Stimulated activated memory B cell treated with anti-CD40 and anti-IgM and Interleukin-4, amounts not matched to agents 10 μg/mL and 1 μg/mL and 100 μg/mL, for 72 hours (primary cell): ENCODE measurements at places on chromosomes 3 and 15.

DNA sequence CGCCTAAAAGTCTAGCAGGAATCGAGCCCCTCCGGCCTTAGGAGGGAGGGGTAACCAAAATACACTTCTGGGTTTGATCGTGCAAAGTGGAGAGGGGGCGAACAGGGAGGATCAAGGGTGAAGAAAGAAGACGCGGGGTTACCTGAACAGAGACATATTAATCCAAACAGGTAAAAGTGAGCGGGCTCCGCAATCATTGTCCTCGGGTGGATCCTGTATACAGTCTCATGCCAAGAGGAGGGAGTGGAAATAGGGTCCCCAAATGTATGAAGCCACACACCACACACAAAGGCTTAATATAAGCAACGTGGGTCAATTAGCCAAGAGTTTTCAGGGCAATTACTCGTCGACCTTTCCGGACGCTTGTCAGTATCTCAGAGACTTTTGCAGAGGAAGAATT is 749.5 kb downstream of the ROBO1 start:
- no peak for ATAC-seq

GRCh38 chr15:55277116-55277564 is 12.5 kb downstream of the RAB27A start:
- peak; percentile 84 for ATAC-seq

DNA sequence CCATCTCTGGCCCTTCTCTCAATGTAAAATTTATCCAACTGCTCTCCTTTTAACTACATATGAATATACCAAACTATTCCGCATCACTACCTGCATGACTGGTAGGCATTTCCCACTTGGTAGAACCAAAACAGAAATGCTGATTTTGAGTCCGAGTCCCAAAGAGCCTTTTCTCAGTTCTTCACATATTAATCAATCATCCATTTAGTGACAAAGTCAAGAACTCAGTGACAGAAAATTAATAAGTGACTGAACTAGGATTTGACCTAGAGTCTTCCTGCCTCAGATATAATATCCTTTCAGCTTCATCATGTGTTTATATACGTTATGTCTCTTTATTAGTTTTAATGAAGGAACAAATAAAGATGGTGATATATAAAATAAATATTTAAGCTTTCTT is 700.6 kb upstream of the GOLIM4 start:
- no peak for ATAC-seq

- ATAC-seq: no peak
Observed at GRCh38 chr3:45880725-45881077, 5.6 kb upstream of the CCR9 start.

DNA sequence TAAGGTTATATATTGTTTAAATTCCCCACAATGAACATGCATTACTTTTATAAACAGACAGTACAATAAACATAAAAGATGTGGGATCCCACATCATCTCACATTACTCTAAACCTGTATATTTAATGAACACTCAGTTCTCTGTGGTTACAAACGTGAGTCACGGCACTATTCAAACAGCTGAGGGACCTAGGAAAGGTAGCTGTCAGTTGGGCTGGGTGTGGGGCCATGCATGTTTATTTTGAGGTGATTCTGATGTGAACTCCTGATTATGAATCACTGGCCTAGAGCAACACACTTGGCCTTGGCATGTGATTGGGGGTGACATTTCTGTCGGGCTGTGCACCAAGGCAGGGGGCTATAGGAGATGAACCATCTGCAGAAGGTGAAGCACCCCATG is 147.6 kb upstream of the HACD2 start:
- ATAC-seq: no peak

DNA sequence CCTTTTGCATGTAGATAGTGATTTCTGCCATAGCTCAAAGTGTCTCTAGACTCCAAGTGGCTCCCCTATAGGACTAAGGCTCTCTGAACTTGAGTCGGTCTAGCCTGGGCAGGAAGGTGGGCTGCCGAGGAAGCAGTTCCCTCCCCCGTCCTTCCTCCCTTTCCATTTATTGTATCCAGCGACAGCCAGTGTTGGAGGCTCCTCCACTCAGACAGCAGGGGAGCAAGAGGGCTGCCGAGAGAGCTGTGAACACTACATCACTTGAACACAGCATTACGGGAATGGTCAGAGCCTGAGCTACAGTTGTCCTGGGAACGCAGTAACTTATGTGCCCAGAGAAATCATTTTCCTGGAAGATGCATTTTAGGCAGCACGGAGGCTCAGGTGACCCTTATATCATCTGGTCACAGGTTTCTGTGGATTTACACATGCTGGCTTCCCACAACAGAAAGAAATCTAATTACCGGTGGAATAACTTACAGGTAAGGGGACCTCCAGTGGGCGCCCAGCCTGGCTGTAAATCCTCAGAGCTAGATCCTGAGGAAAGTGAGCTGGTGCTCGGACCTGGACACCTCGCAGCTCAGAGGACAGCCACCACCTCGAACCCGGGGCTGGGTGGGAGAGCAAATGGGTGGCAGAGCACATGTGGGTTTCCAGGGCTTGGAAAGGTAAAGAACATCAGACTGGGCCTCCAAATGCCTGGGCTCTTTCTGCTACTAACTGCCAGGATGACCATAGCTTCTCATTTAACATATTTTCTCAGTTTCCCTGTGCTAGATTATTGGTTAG is 197.1 kb downstream of the UACA start:
- no peak for ATAC-seq

DNA sequence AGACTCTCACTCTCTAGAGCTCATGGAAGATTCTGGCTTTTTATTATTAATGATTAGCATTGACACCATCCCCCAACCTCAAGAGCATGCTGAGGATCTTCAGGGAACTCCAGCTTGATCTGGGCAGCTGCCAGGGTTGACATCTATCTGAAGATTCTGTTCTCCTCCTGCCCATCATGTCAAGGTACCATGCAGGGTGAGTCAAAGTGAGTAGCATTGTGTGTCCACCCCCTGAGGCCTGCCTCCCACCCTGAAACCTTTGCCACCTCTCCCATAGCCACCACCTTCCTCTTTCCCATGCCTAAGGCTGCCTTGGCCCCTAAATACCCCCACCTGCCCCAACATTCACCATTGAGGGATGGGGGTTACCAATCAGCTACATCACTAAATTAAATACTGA is 70.1 kb upstream of the SLCO3A1 start:
- ATAC-seq: no peak

GRCh38 chr3:14525685-14526631 is 14.2 kb downstream of the GRIP2 start:
- peak; percentile 13 for ATAC-seq

GRCh38 chr15:67064607-67065530 is 533 bp upstream of the SMAD3 start:
- ATAC-seq: peak; percentile 73

DNA sequence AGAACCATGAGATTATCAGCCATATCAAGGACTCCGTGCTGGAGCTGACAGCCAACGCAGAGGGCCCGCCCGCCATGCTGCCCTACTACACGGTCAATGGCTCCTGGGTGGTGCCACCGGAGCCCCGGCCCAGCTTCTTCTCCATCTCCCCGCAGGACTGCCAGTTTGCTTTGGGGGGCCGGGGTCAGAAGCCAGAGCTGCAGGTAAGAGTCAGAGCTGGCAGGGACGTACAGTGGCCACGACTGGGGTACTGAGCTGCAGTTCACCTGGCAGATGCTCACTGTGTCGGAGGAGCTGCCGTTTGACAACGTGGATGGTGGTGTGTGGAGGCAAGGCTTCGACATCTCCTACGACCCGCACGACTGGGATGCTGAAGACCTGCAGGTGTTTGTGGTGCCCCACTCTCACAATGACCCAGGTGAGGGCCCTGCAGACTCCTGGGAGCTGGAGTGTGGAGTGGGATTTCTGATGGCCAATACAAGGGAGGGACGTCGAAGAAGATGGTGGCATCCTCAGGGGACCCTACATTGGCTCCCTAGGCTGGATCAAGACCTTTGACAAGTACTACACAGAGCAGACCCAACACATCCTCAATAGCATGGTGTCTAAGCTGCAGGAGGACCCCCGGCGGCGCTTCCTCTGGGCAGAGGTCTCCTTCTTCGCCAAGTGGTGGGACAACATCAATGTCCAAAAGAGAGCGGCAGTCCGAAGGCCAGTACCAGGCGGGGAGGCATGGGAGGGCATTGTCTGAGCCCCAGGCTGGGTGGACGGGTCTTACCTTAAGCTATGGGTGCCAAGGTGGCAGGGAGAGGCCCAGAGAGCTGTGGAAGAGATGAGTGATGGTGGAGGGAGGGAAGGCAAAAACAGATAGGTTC is 2.4 kb downstream of the MAN2A2 start:
- ATAC-seq: no peak

- no peak for ATAC-seq
Observed at GRCh38 chr15:88833731-88834100, 30.5 kb downstream of the ACAN start.

DNA sequence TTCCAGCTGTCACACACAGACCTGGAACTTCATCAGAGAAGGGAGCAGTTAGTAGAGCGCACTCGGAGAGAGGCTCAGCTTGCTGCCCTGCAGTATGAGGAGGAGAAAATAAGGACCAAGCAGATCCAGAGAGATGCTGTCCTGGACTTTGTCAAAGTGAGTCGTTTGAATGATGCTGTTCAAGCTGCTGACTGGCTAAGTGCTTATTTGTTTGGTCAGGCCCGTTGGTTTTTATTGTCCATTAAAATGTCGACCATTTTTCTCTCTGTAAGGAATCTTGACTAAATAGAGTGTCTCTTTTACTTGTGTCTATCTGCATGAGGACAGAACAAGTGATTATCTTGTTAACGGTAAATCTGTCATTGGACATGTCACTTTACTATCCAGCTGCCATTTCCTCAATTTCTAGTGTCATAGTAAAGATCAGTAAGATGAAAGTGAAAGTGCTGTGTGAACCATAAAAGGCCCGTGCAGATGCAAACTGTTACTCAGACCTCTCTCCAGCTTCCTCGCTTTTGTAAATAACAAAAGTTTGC is 56.9 kb downstream of the LRCH3 start:
- ATAC-seq: peak; percentile 94

- no peak for ATAC-seq
Observed at GRCh38 chr3:31235062-31235700, 297.5 kb upstream of the STT3B start.

DNA sequence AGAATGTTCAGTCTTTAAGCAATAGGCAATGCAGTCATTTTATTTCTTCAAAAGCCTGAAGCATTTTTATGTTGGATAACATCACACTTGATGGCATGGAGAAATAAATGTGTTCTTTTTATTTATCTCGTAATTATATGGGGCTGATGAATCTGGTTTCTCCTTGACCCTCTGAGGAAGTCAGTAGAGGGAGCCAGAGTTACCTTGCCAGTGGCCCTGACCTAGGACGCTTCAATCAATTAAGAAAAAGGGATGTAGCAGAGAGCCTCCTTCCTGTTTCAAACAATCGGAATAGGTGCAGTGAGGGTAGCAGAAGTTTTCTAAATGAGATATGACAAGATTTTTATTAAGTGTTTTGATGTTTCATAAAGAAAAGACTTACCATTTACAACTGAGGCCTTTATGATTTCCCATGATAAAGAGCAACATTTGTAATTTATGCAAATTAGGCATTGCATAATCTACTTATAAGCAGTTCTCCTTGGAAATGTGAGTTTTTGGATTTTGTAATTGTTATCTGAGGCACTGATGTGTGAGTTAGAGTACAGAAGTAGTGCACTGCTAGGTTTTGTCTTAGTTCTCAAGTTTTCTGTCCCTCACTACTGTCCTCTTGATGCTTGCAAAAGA is 129.1 kb downstream of the RAP2B start:
- peak; percentile 61 for ATAC-seq

DNA sequence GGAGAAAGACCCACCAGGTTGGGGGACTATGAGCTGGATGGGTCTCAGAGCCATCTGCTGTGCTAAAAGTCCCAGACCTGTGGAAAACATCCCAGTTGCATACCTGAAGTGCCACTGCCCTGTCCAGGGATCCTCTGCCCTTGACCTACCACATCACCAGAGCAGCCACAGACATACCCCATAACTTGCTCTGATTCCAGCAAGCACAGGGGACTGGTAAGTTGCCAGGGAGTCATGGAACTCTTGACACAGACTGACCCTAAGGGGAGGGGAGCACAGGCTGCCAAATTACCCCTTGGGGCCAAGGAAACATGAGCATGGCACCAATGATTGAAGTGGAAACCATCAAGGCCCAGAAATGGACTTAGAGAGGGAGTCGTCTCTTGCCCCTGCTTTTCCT is 1335.1 kb upstream of the ALCAM start:
- ATAC-seq: no peak

GRCh38 chr15:56064152-56064551 is 70.7 kb upstream of the NEDD4 start:
- no peak for ATAC-seq

- peak; percentile 65 for ATAC-seq
Observed at GRCh38 chr3:118782755-118783202, 251.9 kb downstream of the IGSF11 start.

GRCh38 chr3:146177519-146177918 is 16.5 kb upstream of the PLOD2 start:
- ATAC-seq: no peak

- ATAC-seq: no peak
Observed at GRCh38 chr3:126369490-126369889, 12.3 kb upstream of the KLF15 start.

DNA sequence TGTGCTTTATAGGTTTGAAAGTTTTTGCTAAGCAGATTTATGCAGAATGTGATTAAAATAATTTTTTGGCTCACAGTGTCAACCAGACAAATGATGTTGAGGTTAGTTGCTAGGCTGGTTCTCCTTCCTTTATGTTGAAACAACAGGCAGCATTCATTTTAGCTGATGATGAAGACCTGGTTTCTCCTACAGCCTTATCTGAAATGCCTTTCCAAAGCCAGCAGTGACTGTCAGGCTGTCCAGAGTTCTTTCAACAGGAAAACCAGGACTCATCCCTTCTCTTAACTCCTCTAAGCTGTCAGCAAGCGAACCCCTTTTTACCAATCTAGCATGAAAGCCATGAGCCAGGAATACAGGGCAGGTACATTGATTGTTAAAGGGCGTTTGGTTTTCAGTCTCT is 84.1 kb downstream of the ZNF609 start:
- no peak for ATAC-seq

DNA sequence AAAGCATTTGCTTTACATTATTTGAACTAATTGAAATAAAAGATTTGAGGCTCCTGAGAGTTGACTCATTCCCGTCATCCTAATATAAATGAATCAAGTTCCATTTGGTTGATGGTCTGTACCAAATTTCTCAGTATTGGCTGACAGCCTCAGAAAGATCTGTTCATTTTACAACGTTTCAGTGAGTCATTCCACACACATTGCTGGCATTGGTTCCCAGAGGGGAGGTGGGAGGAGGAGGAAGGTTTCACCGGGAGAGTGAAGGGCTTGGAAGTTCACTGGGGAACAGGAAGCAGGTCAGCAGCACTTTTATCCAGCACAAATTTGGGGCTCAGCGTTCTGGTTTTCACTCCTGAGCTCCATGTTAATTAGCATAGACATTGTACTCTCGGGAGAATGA is 176.7 kb upstream of the CADPS start:
- ATAC-seq: no peak

- ATAC-seq: no peak
Observed at GRCh38 chr15:83292317-83292716, 7.9 kb upstream of the BNC1 start.

- no peak for ATAC-seq
Observed at GRCh38 chr15:57870667-57871066, 164.2 kb downstream of the POLR2M start.
